ENCODE measurements at places on chromosomes 1 and 21.

DNA sequence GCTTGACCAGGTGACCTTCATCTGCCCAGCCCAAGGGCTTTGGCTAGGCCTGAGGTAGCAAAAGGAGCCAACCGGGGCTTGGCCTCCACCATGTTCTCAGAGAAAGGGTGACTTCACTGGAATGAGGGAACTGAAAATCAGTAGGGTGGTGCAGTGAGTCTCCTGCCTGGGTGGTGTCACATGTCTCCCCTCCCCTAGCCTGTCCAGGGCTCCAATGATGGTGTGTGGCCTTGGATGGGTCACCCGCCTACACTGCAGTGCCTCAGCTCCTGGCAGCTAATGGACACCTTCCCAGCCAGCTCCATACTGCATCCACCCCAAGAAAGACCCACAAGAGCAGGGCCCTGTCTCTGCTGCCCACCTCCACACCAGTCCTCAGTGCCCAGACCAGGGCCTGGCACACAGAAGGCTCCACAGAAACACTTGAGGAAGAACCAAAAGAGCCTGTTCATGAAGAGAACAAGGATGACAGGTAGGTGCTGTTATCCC lies 678.7 kb downstream of the MATN1 start:
- DNase-seq: no peak

- no peak for DNase-seq
Measured at GRCh38 chr1:246946366-246946765, 14.6 kb upstream of the AHCTF1 start.

DNA sequence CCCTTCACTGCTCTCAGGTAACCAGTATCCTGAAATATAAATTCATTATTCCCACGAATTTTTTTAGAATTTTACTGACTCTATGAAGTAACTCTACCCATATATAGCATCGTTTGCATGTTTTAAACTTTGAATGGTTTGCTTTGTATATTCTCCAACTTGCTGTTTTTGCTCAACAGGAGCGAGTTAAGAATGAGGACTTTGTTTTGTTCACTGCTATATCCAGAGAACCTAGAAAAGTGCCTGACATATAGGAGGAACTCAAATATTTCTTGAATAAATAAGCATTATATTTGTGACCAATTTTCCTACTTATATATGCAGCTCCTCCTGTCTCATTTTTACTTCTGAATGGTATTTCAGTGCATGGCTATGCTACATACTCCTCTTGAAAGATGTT lies 43.4 kb downstream of the NUF2 start:
- no peak for DNase-seq

DNA sequence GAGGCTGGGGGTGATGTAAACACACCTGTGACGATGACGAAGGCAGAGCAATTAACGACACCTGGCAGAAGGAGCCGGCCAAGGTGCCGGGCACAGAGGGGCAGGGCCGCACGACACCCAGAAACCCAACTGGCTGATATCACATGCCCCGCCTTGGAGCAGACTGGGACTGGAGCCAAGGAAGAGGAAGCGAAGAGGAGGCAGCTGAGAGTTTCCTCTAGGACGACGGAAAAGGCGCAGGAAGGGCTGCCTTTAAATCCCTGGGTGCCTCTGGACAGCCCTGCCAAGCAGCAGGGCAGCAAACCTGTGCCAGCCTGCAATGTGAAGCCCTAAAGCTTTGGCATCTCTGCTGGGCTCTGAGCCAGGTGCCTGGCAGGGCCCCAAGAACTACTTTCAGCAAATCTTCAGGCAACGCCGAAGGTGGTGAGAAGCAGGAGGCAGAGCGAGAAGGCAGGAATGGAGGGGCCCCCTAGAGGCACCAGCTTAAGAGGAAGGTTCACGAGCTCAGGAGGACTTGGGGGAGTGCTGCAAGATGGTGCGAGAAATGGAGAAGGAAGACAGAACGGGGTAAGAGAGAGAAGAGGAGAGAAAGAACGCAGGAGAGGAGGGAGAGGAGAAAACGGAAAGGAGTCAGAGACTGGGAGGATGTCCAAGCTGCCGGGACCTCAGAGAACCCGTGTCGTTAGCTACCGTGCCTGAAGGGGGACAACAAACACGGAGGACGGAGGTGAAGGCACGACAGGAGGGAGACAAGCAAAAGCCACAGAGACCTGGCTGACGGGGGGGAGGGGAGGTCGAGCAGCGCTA lies 25.3 kb upstream of the PEF1 start:
- peak; percentile 65 for DNase-seq

- no peak for DNase-seq
Measured at GRCh38 chr1:84493747-84494146, 12.4 kb upstream of the SPATA1 start.

- no peak for DNase-seq
Measured at GRCh38 chr1:192635939-192636338, at the start of gene RGS13. Gene RGS13 (plus strand): TSS chr1:192636147. CDS start chr1:192644335, 8,188 bp downstream.

- peak; percentile 12 for DNase-seq
Measured at GRCh38 chr1:71533950-71534349, 453.1 kb upstream of the ZRANB2 start.
